ENCODE measurements at places on chromosomes 7 and 10.

DNA sequence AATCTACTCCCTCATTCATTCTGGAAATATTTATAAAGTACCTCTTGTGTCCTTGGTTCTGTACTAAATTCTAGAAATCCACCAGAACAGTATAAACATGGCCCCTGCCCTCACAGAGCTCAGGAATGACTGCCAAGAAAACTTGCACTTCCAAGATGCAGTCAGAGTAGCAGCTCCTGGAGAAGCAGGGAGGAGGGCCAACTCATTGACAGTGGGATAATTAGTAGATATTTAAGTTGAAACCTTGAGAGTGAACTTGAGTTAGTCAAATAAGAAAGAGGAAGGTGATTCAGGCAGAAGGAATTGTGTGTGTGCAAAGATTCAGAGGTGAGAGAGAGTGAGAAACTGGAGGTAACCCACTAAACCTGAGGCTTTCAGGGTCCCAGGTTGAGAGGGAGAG lies 182.2 kb upstream of the INHBA start:
- no peak for DNase-seq

DNA sequence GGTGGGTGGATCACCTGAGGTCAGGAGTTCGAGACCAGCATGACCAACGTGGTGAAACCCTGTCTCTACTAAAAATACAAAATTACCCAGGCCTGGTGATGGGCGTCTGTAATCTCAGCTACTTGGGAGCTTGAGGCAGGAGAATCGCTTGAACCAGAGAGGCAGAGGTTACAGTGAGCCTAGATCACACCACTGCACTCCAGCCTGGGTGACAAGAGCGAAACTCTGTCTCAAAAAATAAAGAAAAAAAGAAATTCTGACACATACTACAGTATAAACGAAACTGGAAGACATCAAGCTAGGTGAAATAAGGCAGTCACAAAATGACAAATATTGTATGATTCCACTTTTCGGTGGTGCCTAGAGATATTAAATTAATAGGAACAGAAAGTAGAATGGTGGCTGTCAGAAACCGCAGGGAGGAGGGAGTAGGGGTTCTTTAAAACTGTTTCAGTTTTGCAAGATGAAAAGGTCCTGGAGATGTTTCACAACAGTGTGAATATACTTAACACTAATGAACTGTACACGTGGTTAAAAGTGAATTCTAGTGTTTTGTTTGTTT lies 23.2 kb downstream of the PILRA start:
- peak; percentile 74 for DNase-seq

DNA sequence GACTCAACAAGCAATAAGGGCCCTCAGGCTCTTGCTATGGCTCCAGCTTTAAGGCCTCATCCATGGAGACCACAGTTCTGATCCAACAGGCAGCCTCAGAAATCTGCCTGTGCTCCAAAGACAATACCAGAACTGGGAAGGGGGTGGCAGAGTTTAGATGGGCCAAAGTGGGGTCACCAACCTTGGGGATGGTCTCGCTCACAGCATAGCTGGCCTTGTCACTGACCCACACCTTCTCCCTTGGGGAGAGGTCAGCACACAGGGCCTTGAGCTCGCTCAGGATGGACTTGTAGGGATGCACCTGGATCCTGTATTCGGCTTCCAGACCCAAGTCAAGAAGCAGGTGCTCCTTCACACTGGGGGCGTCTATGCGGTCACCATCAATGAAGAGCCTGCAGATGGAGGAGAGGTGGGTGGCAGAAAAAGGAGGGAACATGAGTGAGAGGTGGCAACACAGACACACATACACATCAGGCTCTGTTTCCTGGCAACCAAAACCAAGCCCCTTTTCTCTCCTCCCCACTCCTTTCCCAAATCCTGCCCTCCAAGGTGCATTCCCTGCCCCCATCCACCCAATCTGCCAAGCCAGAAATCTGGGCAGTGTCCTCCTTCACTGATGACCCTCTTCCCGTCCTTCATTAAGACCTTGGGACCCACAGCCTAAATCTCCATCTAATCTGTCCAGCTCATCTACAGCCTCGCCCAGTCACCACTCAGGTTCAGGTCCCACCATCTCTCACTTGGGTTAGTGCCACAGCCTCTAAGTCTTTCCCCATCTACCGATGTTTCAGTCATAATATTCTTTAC lies 40.9 kb downstream of the XPNPEP1 start:
- no peak for DNase-seq

DNA sequence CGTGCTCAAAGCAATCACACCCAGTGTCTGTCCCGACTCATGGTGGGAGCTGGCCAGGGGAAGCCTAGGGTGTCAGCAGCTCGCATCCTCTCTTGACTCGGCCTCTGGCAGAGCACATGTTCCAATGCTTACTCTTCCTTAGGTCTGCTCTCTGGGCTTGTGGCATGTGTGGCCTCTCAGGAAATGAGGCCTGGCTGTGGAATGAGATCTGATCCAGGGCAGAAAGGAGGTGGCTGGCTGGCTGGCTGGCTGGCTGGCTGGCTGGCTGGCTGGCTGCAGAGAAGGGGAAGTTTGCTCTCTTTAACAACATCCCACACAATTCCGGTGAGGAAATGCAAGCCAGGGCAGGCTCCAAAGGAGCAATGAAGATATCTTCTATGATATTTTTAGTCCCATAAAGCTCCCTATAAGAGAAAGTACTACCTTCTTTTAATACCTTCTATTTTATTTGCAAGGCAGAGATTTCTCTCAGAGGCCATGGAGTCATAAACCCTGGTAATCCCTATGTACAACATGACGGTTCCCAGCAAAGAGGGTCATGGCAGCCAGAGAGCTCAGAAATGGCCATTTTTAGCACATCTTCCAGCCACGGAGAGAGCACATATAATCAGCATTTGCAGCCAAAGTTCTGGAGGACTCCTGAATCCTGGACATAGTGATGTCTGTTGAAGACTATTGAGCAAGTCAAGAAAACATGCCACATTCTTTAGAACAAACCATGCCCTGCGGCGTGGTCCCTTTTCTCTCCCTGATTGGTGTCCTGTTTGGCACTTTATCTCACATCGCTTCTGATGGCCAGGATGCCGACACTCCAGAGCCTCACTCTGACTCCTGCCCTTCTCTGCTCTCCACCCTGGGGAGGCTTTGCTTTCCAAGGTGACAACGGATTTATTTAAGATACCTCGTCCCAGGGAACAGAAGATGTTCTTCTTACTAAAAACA lies 153.7 kb downstream of the FANK1 start:
- DNase-seq: no peak

DNA sequence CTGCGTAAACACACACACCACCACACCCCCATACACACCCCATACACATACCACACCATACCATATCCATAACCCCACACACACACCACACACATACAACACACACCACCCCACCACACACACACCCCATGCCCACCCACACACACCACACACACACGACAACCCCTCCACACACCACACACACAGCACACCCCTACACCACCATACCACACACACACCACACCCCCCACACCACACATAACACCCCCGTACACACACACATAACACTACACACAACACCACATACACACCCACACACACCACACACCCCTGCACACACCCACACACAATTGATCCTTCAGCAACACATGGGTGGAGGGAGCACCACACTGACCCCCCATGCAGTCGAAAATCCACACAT lies 50.3 kb upstream of the BMS1 start:
- no peak for DNase-seq

GRCh38 chr7:117074378-117074777 lies 121.1 kb downstream of the ST7 start:
- DNase-seq: no peak

All from T-helper 2 cell treated with Interferon-gamma antibody and Interleukin-4, amounts not matched to agents 5 μg/mL and 100 μg/mL, for 36 hours (primary cell).